ENCODE measurements at places on chromosomes 5 and 9.

DNA sequence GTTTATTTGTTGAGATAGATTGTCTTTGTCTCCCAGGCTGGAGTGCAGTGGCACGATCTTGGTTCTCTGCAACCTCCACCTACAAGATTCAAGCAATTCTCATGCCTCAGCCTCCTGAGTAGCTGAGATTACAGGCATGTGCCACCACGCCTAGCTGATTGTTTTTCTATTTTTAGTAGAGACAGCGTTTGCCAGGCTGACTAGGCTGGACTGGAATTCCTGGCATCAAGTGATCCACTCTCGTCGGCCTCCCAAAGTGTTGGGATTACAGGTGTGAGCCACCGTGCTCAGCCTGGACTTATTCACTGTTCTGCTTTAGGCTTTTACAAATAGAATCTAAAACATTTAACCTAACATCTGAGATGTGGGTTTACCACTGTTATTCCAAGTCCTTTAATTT is 91.3 kb downstream of the COMMD10 start:
- peak; percentile 0 for DNase-seq

DNA sequence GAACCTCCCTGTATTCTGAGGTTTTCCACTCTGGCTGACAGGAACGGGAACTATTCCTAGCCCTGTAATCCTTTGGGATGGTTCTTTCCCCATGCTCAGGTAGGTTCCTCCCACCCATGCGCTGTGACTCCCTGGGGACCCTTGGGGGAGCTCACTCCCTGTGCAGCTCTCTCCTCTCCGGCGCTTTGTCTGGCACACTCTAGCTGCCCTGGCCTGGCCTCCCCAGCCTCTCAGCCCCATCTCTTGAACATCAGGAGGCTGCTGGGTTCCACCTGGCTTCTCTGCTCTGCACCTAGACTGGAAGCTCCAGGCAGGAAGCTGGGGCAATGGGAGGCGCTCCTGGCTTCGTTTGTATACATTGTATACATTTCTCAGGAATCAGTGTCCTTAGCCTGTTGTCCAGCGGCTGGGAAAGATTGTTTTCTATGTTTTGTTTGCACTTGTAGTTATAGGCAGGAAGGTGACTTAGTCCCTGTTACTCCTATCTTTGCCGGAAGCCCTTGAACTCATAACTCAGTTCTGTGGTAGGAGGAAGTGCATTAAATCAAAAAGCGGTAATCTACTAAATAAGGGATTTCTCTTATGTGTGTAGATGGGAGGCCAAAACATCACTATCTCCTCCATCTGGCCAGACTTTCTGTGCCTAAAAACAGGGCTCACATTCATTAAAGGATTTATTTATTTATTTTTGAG is 20.4 kb downstream of the SLC25A25 start:
- no peak for DNase-seq

- DNase-seq = no peak
These were observed 285.8 kb upstream of the ZNF608 start for GRCh38 chr5:125032286-125032685.

- peak; percentile 19 for DNase-seq
These were observed at the start of gene FAM221B for GRCh38 chr9:35828716-35829083. TSS of gene FAM221B (minus strand) at chr9:35828732. CDS start at chr9:35826161, 2,571 bp downstream.

DNA sequence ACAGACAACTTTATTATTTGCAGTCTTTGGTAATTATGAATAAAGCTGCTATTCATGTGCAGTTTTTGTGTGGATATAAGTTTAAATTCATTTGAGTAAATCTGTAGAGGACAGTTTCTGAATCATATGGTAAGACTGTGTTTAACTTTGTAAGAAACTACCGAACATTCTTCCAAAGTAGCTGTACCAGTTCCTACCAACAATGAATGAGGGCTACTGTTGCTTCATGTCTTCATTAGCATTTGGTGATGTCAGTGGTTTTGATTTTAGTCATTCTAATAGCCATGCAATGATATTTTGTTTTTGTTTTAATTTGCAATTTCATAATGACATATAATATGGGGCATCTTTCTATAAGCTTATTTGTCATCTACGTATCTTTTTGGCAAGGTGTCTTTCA is 501.3 kb upstream of the RORB start:
- no peak for DNase-seq

DNA sequence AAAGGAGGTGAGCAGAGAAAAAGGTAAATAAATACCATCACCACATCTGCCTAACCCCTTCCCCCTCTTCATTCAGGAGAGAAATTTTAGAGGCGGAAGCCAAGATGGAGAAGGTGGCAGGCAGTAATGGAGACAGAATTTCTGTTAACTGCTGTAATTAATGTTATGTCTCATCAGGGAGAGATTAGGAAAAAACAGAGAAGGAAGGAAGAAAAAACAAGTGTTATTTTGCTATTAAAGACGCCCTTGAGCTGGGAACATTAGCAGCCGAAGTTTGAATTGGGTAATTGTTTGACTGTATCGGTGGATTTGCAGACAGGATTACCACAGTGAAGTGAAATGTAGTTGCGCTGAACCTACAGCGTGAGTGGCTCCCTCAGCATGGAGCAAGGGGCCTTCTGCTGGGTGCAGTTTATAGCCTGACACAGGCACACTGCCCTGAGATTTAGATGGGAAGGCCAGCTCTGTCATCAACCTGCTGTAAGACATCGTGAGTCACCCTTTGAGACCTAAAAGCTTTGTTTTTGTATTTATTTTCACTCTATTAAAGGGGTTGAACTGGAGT is 136.3 kb downstream of the ASTN2 start:
- DNase-seq = no peak

- no peak for DNase-seq
These were observed 694 bp upstream of the PHPT1 start for GRCh38 chr9:136848393-136849037.

- DNase-seq = peak; percentile 34
These were observed 5.2 kb downstream of the FGF1 start for GRCh38 chr5:142680605-142681259.

GRCh38 chr9:12954441-12954840 is 179.6 kb downstream of the LURAP1L start:
- no peak for DNase-seq

GRCh38 chr9:107086460-107086859 is 196.6 kb upstream of the RAD23B start:
- DNase-seq = no peak

- DNase-seq = no peak
These were observed 248.5 kb downstream of the SMARCA2 start for GRCh38 chr9:2263665-2264064.

- DNase-seq = no peak
These were observed 30.5 kb upstream of the ADAM19 start for GRCh38 chr5:157606046-157606445.
